Gastroesophageal sphincter (tissue), 4 donors: ENCODE measurements at places on chromosomes 1 and 21.
A peak's percentile ranks its signal among the peaks of the same experiment; 100 is the strongest.

GRCh38 chr1:36528361-36529349 is 45.9 kb upstream of the CSF3R start:
- ATAC-seq = no peak

DNA sequence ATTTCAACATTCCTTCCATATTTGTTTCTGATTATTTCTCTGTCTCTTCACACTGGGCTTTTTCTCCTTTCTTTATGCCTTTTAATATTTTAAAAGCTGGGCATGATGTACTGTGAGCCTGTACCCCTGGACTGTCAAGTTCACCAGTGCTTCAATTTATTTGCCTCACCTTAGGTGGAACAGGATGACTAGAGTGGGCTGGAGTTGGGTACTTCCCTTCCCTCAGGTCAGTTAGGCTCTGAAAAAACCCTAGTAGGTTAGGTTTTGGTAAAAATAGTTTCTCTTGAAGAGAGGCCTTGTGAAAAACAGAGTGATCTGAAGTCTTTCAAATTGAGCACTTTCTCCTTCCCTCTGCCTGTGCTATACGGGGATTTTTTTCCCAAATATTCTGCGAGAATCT is 163.0 kb upstream of the LYPLAL1 start:
- no peak for ATAC-seq

GRCh38 chr1:165075725-165076370 is 280.7 kb downstream of the LMX1A start:
- no peak for ATAC-seq

DNA sequence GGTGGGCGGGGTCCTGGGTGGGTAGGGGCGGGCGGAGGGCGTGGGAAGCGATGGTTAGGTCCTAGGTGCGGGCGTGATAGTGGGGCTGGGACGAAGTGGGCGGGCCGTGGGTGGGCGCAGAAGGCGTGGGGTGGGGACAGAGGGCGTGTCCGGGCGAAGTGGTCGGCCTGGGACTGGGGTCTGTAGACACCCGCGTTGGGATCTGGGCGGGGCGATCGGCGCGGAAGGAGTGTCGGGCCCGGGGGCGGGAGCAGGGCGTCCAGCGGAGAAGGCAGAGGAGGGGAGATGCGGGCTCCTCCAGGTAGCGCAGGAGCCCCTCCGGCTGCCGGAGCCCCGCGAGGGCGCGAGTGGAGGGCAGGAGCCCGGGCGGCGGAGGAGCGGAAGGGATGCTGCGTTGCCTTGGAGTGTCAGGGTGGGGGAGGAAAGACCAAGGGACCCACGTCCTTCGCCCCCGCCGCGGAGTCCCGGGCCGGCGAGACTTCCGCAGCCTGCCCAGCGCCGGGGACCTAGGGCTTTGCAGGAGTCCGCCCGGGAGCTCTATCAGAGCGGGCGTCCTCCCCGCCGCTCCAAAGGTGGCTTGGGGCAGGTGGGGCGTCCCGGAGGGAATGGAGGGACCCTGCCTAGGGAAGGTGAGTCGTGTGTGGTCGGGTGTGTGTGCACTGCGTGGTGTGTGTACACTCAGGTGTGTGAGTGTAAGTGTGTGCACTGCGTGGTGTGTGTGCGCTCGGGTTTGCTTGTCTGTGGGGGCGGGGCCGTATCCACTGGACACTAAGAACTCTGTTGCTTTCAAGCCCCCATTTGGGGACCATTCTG is 27.0 kb upstream of the PRSS38 start:
- peak; percentile 78 for ATAC-seq

GRCh38 chr1:214471458-214471857 is 79.9 kb downstream of the PTPN14 start:
- no peak for ATAC-seq

DNA sequence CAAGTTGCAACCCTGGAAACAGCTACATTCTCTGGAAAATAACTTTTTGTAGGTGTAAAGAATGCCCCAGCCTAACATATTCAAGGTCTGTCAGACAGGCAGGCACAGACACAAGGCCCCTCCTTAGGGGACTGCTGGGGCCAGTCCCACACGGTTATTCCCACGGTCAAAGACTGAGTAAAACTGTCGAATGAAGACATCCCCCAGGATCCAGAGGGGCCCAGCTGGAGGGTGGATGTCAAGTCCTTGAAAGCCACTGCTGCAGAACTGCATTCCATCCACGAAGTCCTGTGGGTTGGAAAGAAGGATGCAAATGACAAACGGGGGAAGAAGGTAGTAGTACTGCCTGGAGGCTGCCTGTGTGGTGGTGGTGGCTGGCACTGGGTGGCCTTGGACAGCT is 6.9 kb upstream of the RAB7B start:
- ATAC-seq = no peak

- peak; percentile 24 for ATAC-seq
Observed at GRCh38 chr1:218480588-218481099, 135.5 kb downstream of the TGFB2 start.
